ENCODE measurements at places on chromosomes 4 and X. TPM values are rescaled to one million over a fixed set of nuclear protein-coding genes. Genes with fewer than 3 reads are reported as not detected.
A peak's percentile ranks its signal among the peaks of the same experiment; 100 is the strongest.

GRCh38 chrX:53262918-53263394 lies 18.4 kb downstream of the IQSEC2 start:
- peak; percentile 73 for DNase-seq

GRCh38 chr4:123346330-123346940 lies 50.2 kb upstream of the SPRY1 start:
- no peak for DNase-seq

- DNase-seq: no peak
Measured at GRCh38 chrX:126265116-126265515, 99.0 kb upstream of the DCAF12L2 start.

DNA sequence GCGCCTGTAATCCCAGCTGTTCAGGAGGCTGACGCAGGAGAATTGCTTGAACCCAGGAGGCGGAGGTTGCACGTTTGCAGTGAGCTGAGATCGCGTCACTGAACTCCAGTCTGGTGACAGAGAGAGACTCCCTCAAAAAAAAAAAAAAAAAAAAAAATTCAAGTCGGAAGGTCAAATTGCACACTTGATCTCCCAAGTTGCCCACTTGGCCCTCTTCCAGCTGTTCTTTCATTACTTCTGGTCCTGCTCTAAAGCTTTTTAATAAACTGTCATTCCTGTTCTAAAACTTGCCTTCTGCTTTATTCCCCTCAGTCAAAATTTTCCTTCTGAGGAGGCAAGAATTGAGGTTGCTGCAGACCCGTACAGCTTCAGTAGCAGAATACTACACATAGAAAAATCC lies 2358.0 kb downstream of the ARAP2 start:
- DNase-seq: no peak

Gene ACE2
- not detected for total RNA-seq

Gene GIMD1
- total RNA-seq: not detected

Gene ANXA3
- 31.7 TPM for total RNA-seq

Gene SMIM20
- 32.5 TPM for total RNA-seq

Gene RPA4
- not detected for total RNA-seq

Gene FGFR3
- 0.46 TPM for total RNA-seq
